ENCODE measurements at places on chromosomes 13 and 19. TPM values are rescaled to one million over a fixed set of nuclear protein-coding genes. Genes with fewer than 3 reads are reported as not detected.

DNA sequence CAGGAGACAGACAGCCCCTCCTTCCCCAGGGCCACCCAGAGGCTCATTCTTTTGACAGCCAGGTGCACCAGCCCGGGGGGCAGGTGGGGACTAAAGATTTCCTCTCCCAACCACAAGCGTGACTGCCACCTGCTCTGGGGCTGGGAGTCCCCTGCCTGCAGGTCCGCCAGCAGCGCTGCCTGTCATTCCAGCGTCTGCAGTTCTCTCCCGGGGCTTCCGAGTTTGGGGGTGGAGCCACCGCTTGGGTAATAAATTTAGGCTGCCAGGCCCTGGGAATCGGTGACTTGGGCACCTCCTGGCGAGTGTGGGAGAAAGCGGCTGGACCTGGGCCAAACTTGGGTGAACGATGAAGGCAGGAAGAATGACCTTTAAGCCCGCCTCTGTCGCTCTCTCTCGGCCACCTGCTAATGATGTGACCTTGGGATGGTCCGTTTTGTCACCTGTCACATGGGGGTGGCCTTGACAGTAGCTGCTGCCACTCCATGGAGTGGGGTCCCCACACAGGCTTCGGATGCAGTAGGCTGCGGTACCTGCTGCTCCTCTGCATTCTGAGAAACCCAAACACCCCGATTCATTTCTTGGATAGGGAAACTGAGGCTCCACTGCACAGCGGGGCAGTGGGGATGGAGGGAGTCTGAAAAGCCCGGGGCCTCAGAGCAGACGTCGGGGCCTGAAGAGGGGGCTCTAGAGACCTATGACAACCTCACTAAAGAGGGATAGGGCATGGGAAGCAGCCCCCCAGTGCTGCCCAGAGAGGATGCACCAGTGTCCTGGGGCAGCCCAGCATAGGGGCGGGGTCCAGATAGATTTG is 12.8 kb downstream of the FUT6 start:
- no peak for DNase-seq

GRCh38 chr13:95023405-95023804 is 277.8 kb downstream of the ABCC4 start:
- DNase-seq: no peak

GRCh38 chr13:78239714-78240113 is 321.1 kb upstream of the EDNRB start:
- no peak for DNase-seq

DNA sequence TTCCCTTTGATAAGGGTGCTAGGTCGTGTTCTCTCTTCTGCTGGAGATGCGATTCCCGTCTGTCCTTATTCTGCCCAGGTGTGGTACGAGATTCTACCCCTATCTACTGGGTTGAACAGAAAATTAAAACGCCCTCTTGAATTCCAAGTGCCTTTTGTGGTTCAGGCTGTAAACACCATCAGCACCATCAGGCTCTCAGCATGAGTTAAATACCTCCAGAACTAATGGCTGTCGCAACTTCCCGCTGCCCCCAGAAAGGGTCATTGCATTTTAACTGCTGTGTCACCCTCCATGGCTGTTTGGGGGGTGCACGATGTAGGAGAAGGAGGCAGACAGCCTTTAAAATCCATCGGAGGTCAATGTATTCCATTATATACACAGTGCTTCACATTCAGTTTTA is 177.4 kb downstream of the OXGR1 start:
- no peak for DNase-seq

GRCh38 chr13:104014803-104015645 is 948.8 kb upstream of the SLC10A2 start:
- DNase-seq: peak; percentile 92

DNA sequence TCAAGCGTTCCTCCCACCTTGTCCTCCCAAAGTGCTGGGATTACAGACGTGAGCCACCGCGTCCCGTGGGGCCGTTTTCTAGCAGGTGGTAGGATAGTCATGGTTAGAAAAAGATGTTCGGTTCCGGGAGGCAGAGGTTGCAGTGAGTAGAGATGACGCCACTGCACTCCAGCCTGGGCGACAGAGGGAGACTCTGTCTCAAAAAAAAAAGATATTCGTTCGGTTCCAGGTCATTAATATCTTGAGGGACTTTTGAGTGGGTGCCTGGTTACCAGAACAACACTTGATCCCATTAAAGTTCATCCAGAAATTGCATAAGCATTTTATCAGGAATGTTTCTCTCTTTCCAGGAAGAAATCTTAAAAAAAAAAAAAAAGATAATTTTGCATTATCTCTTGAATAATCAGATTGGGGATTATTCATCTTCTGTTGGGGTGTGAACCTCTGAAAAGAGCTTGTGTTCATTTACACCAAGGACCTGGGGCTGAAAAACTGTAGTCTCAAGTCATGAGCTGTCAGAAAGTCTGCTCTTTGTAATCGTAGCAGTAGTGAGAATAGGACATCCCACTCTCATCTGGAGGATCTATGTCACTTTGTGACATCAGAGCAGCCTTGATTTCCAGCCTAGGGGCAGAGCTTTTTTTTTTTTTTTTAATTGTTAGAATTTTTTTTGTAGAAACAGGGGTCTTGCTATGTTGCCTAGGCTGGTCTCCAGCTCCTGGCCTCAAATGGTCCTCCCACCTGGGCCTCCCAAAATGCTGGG is 1.0 kb upstream of the ETHE1 start:
- no peak for DNase-seq

- DNase-seq: peak; percentile 39
Observed at GRCh38 chr19:17405250-17406045, at the start of gene BST2. BST2 (minus strand) TSS chr19:17405630; CDS start chr19:17405575, 55 bp downstream.

The UHRF1 gene
- 16.2 TPM for total RNA-seq

The SERTAD3 gene
- total RNA-seq: 49.7 TPM

The CEACAM1 gene
- 1.1 TPM for total RNA-seq

The CHAMP1 gene
- total RNA-seq: 26.8 TPM

Measured in astrocyte (in vitro differentiated cells and primary cell).